ENCODE measurements at places on chromosomes 2 and 18.

GRCh38 chr2:112712903-112713584, 7.8 kb upstream of the NT5DC4 start:
- no peak for DNase-seq

- DNase-seq, result no peak
Observed at GRCh38 chr18:3177902-3178687, 41.7 kb downstream of the MYOM1 start.

- DNase-seq, result no peak
Observed at GRCh38 chr2:73707636-73708035, 29.5 kb downstream of the TPRKB start.

DNA sequence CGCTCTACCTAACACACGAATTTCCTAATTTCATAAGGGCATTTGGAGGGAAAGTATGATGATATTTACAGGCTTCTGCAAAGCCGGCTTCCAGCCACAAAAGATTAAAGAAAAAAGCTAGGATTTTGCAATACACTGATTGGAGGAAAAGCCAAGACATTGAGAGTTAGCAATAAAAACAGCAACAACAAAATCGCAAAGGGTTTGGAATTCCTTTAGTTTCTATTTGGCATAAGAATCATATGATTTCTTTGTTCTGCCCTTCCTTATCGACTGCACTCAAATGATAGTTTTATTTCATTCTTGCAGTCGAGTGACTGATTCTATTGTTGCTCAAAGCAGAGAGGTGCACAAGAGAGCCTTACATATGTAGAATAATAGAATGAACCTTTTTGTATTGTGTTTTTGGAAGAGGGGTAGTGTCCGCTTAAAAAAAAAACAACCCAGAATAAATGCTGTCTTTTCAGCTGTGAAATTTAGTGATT, 3.9 kb upstream of the ZNF532 start:
- DNase-seq, result no peak

GRCh38 chr18:45363196-45363595, 252.1 kb upstream of the SLC14A2 start:
- no peak for DNase-seq

GRCh38 chr18:61546590-61546989, 213.4 kb downstream of the CDH20 start:
- no peak for DNase-seq

DNA sequence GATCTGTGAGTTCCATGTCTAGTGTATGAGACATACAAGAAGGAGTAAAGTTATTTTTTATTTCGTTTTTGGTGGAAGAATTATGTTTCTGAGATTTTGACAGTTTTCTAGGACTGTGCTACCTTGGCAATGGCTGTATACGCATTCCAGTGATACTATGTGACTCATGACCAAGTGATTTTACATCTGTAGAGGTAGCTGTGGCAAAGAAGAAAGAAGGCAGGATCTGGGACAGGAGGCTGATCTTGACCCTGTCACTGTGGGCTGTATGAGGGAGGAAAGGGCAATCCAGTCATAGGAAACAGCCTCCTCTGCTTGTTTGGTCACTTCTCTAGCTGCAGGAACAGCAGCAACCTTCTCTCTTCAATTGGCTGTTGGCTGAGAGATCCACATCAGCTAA, 44.0 kb upstream of the PDCL3 start:
- no peak for DNase-seq

GRCh38 chr2:241902357-241902991, 32.9 kb downstream of the RTP5 start:
- DNase-seq, result no peak

GRCh38 chr2:75054296-75054695, 95.9 kb downstream of the POLE4 start:
- DNase-seq, result no peak

- no peak for DNase-seq
Observed at GRCh38 chr2:59233448-59233847, 992.3 kb upstream of the FANCL start.
